CD4-positive, alpha-beta T cell treated with Interleukin-15 for 4 hours (primary cell): ENCODE measurements at places on chromosomes 12 and 14.

DNA sequence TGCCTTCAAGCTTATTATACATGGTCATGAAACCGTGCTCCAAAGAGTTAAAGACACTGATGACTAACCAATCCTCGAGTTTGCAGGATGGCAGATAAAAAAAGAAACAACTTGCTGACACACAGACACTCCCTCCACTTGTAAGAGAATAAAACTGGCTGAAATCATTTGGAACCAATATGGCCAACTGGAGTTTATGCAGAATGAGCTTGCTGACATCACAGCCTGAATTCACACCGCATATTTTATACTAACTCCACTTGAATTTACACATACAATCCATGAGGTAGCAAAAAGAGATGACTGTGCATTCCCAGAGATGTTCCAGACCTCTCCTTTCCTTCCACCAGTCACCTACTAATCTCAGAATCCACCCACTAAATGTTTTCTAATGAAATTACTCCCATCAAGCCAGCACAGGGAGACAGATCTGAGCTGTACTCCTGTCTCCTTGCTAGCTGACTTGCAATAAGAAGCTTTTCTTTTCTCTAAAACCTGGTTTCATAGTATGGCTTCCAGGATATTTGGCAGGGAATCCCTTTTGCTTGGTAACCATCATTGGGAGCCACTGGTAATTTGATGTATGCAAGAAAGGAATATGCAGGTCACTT, 15.8 kb upstream of the PTPRR start:
- DNase-seq, result no peak

DNA sequence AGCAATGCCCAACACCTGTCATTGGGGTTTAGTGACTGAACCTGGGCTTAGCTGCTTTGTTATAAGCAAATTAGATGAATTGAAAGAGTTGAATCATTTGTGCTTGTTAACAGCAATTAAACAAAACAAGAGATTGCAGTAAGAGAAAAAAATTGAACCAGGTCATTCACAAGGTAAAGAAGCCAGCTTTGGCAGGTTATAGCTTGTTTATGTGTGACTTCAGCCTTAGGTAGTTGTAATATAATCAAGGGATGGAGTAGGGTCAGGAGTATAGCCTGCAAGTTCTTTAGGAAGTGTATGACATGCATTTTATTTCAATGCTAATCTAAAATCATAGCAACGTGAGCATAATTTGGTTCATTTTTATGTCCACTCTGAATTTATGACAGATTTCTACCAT, 63.4 kb upstream of the PLEKHG3 start:
- no peak for DNase-seq

DNA sequence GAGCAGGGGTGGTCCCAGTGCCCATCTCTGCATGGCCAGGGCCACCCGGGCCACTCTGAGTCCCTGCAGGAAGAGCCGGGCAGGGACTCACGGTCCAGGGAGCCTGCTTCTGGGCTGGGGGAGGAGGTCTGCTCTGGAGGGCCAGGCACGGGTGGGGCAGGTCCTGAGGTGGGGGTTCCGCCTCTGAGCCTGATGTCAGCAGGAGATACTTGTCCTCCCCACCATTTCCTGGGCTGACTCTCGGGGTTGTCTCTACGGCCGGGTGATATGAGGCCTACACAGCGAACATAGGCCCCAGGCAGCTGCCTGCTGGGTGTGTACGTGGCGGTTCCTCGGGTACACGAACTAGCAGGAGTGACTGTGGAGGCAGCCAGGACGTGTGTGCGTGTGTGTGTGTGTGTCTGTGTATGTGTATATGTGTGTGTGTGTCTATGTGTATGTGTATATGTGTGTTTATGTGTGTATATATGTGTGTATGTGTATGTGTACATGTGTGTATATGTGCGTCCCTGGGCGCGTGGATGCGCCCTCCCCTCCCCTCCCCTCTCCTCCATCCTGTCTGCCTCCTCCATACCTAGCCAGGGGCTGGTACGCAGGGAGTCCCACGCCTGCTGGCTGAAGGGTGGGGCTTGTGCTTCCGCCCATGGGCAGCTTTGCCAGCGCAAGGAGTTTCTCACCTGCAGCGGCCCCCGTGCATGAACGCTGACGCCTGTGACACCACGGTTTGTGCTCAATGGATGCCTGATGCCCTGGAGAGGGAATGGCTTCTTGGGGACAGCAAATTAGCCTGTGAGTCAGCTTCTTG, 30.4 kb upstream of the TRAF3 start:
- DNase-seq, result no peak

GRCh38 chr12:70849265-70849960, 71.1 kb downstream of the PTPRR start:
- no peak for DNase-seq

DNA sequence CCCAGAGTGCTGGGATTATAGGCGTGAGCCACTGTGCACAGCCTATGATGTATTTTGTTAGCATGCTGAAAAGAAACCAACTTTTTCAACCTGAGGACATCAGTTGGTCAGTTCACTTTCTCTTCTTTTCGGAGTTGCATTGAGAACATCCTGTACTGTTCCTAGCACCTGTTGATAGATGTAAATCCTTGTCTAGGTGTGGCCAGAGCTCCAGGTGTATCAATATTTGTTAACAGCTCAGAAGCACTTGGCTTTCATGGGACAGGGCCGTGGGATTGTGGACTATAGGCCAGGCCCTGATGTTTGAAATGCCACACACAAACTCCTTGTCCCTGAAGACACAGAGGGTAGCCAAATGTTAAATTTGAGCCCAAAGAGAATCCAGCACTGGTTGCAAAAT, 14.9 kb downstream of the HCAR2 start:
- no peak for DNase-seq

GRCh38 chr12:45669093-45669492, 60.4 kb upstream of the ARID2 start:
- peak; percentile 9 for DNase-seq

DNA sequence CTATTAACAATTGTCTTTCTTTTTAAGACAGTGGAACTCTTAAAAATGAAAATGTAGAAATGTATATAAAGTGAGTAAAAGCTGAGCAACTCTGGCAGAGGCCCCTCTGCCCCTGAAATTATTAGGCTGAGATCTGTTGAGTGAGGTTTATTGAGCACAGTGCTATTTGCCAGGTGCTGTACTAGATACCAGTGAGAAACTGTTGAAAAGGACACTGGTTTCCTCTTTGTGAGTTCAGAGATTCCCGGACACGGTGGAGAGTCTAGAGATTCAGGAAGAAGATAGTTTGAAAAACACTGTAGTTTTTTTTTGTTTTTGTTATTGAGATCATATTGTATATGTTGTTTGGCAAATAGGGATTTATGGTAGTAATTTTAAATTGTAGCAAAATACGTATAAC, 11.2 kb downstream of the ACVR1B start:
- no peak for DNase-seq

GRCh38 chr14:99649643-99650042, 4.7 kb downstream of the HHIPL1 start:
- no peak for DNase-seq

DNA sequence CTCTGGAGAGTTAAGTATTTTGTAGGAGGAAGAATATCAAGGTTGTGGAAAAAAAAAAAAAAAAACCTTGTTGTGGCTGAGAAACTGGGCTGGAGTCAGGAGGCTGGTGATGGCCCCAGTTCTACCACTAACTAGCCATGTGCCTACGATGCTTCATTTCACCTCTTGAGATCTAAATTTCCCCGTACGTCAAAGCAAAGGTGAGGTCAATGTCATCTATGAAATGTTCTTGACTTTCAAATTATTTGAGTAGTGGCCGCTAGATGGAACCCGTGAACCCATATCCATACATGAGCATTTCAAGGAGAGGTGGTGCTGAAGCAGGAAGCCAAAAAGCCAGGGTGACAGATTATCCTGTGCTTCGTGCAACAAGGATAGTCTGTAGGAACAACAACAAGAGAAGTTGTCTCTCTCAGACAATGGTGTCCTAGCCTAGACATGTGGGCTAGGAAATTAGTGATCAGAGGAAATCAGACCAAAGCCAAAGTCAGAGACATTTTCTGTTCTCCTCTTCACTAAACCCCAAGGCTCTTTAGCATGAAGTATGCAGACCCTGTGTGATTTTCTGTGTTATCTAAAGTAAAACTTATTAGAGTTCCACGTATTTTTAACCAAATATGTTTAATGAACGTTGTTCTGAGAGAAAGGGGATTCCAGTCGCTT, 95.5 kb upstream of the ETV6 start:
- DNase-seq, result peak; percentile 65

- no peak for DNase-seq
Observed at GRCh38 chr12:32997471-32997870, 100.9 kb upstream of the PKP2 start.

DNA sequence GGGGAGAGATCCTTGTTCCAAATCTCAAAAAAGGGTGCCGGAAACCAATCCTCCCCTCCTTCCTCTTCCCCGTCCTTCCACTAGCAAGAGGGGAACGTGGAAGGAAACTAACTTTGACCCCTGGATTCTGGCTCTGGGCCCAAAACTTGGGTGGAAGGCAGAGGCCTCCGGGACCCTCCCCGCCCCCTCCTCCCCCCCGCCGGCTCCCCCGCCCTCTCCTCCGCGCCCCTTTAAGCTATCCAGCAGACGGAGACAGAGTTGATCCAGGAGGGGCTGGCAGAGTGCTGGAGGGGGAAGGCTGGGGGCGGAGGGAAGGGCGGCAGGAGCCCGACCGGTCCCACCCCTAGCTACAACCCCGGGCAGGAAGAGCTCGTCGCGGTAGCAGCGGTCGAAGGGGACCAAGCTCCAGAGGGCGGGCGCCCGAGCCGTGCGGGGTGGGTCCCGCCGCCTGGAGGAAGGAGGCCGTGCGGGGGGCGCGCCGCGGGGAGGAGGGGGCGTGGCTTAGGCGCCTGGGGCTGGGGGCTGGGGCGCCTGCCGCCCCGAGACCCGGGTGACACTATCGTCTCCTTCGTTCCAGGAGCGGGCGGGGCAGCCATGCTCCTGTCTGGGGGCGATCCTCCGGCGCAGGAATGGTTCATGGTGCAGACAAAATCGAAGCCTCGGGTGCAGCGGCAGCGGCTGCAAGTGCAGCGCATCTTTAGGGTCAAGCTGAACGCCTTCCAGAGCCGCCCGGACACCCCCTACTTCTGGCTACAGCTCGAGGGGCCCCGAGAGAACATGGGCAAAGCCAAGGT, at the start of gene NYNRIN:
TSS of gene NYNRIN (plus strand) at position 351 of the 794 bp plus-strand sequence. CDS start at position 595, 244 bp downstream.
- DNase-seq, result no peak

GRCh38 chr12:94140556-94140955, 7.8 kb upstream of the PLXNC1 start:
- DNase-seq, result peak; percentile 46

DNA sequence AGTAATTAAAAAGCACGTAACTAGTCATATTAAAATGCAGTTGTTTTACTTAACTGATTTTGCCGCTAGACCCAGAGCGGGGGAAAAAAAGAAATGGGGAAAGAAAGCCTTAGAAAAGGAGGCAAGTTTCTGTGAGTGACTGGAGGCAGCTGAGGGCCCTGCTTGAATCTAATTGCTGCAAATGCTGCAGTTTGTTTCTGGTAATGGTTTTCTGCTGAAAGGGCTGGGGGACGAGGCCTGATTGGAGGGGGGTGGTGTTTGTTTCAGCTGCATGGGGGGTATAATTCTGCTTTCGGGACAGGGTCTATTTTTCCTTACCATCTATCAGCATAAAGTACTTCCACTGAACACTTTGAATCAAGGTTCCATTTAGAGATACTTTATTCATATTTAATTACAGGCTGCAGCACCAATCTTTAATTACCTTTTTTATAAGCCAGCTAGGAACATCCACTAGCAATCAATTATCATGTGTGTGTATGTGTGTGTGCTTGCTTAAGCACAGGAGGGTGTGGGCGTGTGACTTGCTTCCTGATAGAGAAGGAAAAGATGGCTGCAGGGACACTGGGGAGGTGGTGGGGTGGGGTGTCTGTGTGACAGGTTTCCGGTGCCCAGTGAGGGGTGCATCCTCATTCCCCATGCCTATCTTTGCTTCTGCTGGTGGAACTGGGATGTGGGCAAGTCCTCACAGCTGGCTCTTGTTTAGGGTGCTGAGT, 83.4 kb downstream of the ADCK1 start:
- DNase-seq, result no peak

GRCh38 chr12:87807086-87807485, 222.1 kb downstream of the C12orf50 start:
- DNase-seq, result no peak

DNA sequence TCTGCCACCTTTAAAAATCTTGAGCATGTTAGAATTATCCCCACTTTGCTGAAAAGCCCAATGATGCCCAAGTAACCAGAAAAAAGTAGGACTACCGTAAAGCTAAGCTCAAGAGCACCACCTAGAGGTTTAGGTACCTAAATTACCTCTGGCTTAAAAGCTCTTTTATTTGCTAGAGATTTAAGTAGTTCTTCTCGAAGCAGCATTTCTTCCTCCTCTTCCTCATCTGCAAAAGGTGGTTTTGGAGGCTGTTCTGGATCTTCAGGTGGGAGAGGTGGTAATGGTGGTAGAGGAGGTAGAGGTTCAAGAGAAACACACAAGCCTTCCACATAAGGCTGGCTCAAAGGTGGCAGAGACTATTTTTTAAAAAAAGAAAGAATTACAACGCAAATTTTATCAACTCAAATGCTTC, 26.9 kb downstream of the ZFC3H1 start:
- peak; percentile 57 for DNase-seq

GRCh38 chr12:13390381-13390861, 193.9 kb downstream of the EMP1 start:
- no peak for DNase-seq

GRCh38 chr12:7498809-7499208, 4.8 kb downstream of the CD163 start:
- DNase-seq, result no peak

DNA sequence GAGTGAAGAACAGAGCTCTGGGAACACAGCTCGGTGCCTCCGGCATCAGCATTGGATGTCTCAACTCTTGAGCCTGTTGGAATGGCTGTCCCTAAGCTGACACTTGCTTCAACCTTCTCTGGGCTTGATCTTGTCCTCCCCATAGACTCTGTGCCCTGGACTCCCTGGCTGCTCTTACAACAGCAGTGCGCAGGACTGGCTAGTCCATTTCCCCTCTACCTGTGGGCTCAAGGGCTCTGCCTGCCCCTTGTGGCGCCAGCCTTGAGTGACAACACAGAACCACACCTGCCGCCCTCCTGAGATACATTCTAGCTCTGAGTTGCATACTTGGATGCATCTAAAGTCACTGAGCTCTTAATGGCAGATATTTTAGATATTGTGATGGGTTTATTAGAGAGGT, 6.2 kb downstream of the CRADD start:
- DNase-seq, result no peak

DNA sequence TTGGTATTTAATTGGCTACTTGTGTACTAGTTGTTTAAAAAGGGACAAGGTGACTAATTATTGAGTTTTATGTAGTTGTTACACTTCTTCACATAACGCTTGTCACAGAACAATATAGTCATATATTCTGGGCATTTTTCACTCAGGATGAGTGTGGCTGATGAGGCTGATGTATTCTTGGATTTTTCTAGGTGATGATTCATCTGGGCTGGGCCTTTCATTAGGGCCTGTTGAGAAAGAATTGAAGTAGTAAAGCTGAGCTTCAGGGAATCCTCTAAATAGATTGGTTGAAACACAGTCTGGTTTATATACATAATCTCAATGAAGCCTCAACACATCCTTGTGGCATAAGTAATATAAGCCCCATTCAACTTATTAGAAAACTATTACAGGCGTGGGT, 445.7 kb downstream of the DAD1 start:
- DNase-seq, result no peak

GRCh38 chr12:13126494-13126893, 23.0 kb upstream of the GSG1 start:
- DNase-seq, result no peak

GRCh38 chr12:67043771-67044170, 225.4 kb upstream of the CAND1 start:
- DNase-seq, result no peak
